OCI-LY7 (cell line): ENCODE measurements at places on chromosomes 16 and 17.

- no peak for DNase-seq
Observed at GRCh38 chr16:14566599-14566998, 63.5 kb downstream of the PARN start.

GRCh38 chr17:38742411-38743308 lies 5.5 kb downstream of the PCGF2 start:
- DNase-seq = peak; percentile 66

DNA sequence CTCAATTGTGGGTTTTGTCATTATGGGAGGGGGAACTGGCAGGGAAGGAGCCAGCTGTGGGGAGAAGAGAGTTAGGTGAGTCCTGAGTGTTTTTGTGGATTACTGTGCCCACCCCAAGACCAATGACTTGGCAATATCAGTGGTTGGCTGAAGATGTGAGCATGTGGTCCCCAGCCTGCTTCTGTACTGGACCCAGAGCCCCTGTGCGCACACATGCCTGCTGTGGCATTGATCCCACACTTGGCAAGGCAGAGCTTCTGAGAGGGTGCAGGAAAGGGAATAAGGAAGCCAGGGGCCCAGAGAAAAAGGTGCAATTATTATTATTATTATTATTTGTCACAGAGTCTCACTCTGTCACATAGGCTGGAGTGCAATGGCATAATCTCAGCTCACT lies 1.3 kb downstream of the PRAC1 start:
- no peak for DNase-seq

DNA sequence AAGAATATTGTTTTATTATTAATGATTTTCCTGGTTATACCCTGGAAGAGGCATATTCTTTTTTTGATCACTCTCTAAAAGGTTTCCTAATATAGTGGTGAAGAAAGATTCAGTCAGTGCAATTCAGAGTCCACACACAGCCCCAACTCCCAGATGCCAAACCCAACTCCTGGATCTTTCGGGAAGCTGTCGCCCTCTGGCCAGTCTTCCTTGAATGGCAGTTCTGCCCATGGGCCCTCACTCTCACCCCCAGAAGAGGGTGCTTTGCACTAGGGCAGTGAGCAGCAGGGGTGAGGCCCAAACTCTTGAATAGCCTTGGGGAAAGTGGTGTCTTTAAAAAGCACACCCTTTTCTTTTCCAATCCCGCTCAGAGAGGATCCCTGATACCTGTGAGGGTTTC lies 11.0 kb downstream of the KRT32 start:
- no peak for DNase-seq

DNA sequence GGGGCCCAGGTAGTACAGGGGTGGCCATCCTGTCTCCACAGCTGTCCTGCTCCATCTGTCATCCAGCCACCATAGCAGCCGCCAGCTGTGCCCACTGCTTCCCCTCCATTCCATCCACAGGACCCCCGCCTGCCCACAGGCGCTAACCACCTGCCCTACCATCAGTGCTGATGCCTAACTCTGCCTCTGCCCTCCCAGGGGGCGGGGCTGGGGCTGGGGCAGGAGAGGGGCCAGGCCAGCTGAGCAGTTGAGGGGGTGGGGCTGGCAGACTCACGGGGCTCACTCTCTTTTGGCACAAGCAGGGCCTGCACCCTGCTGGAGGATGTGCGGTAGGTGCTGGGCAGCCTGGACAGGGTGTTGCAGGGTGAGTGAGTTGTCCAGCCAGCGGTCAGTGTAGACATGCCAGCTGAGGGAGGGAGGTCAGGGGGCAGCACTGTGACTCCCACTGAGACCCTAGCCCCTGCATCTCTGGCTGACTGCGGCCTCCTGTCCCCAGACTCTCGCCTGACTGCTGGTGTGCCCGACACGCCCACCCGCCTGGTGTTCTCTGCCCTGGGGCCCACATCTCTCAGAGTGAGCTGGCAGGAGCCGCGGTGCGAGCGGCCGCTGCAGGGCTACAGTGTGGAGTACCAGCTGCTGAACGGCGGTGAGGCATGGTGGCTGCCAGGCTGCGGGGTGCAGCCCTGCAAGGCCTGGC lies 9.6 kb downstream of the GALK1 start:
- DNase-seq = no peak

- DNase-seq = peak; percentile 71
Observed at GRCh38 chr17:69523244-69523861, 108.9 kb downstream of the MAP2K6 start.

DNA sequence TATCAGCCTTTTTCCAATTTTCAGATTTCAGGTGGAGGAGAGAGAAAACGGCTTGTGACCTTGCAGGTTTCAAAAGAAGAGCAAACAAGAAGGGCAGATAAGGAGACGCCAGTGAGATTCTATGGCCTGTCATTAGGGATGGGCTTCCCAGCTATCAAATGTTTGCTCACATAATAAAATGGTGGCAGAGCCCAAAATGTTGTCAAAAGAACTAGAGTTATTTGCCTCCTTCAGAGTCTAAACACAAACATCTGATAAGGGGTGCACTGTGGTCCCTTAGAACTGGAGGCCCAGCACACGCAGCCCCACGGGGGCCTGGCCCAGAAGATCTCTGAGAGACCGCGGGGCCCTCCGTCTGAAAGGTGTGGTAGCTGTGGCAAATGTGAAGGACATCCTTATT lies 46.1 kb upstream of the DDX52 start:
- DNase-seq = no peak

GRCh38 chr16:4649744-4650442 lies 25.3 kb downstream of the MGRN1 start:
- no peak for DNase-seq

- no peak for DNase-seq
Observed at GRCh38 chr16:76201385-76201784, 75.8 kb upstream of the CNTNAP4 start.

DNA sequence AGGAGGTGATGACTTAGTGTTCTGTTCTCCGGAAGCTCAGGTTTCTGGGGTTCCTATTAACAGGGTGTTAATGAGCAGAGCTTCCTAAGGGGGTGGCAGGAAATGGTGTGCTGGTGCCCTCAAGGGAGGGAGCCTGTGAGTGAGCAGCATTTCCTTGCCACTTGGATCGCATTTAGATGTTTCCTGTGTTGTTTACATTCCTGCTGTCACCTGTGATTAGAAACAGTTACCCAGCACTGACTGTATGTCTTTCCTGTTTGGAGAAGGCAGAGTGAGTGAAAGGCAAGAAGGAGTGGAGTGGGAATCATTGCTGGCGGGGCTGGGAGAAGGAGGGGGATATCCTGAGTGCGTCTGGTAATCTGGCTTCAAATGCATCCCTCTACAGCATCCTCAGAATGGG lies 214.6 kb downstream of the CCDC182 start:
- peak; percentile 30 for DNase-seq

DNA sequence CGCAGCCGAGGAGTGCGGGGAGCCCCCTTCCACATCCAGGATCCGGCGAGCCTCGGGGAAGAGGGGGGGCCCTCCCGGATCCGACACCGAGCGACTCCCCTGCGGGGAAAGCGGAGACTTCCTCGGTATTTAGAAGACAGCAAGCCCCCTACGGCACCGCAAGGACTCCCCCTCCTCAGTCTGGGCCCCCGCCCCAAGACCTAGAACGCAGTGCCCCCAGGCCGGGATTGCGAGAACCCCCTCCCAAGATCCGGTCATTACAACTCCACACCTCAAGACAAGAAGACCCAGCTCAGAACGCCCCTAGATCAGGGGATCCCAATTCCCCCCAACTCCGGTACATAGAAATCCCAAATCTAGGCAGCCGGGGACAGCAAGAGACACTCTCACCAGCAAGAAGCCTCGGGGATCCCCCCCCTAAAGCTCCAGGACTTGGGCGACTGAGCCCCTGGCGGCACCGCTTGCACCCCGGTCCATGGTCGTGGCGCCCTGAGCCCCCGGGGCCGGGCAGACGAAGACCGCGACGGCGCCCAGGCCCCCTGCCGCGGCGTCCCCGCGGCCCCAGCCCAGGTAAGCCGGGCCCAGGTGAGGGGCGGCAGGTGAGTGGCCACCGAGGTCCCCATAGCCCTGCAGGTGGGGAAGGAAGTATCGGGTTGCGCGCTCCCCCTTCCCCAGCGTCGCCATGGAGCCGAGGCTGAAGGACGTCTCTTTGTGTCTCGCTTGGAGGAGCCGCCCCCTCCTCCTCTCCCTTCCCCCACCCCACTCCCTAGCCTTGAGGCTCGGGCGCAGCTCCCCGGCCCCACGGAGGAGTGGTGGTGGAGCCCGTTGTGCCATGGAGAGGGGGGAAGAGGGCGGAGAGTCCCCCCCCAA lies 641 bp downstream of the SBK1 start:
- DNase-seq = no peak

DNA sequence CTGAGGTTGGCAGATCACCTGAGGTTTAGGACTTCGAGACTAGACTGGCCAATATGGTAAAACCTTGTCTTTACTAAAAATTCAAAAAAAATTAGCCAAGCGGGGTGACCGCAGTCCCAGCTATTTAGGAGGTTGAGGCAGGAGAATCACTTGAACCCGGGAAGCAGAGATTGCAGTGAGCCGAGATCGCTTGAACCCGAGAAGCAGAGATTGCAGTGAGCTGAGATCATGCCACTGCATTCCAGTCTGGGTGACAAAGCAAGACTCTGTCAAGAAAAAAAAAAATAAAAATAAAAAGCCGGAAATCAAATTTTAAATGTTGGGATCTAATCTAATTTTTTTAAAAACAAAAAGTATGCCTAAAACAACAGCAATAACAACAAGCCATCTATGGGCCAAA lies 56.3 kb downstream of the ABCC1 start:
- no peak for DNase-seq

GRCh38 chr16:59213952-59214351 lies 479.8 kb upstream of the GOT2 start:
- DNase-seq = no peak

DNA sequence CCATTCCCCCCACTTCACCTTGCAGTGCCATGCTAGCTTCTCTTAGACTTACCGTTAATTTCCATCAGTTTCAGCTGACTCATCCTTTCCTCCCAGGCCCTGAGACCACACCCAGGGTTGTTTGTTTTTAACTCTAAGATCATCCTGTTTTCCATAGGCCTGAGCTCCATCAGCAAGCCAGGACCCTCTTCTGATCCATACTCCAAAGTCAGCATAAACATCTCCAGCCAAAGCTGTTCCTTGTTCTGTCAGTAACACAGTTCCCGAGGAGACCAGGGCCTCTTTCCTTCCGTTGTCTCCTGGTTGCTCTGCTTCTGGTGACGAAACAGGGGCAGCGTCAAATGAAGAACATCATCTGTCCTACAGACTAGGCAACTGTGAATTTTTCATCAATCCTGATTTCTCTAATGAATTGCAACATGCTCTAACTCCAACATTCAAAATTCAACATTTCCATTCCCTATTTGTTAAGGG lies 83.8 kb upstream of the HNF1B start:
- DNase-seq = no peak
